Testis (tissue), 5 donors: ENCODE measurements at places on chromosomes 1 and 21. TPM values are rescaled to one million over a fixed set of nuclear protein-coding genes. Genes with fewer than 3 reads are reported as not detected.

- H3K4me3 ChIP-seq, result no peak overlapping the region
- no peak overlapping the region for H3K27ac ChIP-seq
- no peak for DNase-seq
- H3K27me3 ChIP-seq, result no peaks in the 10 kb centered on the region
- H3K36me3 ChIP-seq, result no peaks in the 10 kb centered on the region
Observed at GRCh38 chr1:12087797-12088314, 24.8 kb downstream of the TNFRSF8 start.

DNA sequence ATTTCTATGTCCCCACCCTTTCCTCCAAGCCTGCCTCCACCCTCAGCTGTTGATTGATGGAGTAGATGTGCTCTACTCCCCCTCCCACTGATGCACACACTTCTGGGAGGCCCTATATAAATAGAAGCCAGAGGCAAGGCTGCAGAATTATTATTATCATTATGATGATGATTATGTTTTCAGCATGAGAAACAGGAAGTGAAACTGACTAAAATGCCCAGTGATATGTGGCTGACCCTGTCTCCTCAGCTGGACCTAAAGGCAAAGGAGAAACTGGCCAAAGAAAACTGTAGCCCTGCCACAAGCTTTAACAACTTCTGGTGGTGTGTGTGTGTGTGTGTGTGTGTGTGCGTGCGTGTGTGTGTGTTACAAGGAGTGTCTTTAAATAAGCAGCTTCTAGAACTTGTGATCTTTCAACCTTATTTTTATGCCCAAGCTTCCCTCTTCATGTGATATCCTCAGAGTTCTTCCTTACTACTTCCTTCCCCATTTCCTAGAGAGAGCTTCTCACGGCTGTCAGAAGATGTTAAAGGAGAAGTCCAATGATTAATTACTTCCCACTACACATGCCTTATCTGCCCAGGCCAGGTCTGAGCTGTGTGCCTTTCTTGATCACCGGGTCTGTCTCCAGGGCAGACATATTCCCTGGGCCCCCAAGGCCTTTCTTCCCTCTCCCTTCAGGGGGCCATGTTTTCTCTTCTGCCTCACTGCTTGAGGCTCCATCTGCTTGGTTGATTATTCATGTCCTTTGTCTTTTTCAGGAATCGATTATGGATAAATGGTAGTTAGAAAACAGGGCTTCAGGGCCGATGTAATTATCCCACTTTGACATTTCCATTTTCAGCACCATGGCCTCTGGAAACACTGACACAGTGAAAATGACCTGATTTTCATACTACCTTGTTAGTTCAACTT lies 11.6 kb upstream of the MAPKAPK2 start:
- H3K36me3 ChIP-seq, result no peaks in the 10 kb centered on the region
- peaks cover 14% of the 10 kb centered on the region for H3K4me1 ChIP-seq
- H3K4me3 ChIP-seq, result no peak overlapping the region
- H3K27ac ChIP-seq, result no peak overlapping the region
- DNase-seq, result no peak

GRCh38 chr1:1431845-1432273 lies 3.6 kb upstream of the VWA1 start:
- peaks cover 73% of the 10 kb centered on the region for H3K4me1 ChIP-seq
- no peak for DNase-seq
- peak overlapping the region; percentile 89 for H3K27ac ChIP-seq
- H3K36me3 ChIP-seq, result no peaks in the 10 kb centered on the region
- no peak overlapping the region for H3K4me3 ChIP-seq

The C8B gene
- total RNA-seq, result 0.25 TPM

DNA sequence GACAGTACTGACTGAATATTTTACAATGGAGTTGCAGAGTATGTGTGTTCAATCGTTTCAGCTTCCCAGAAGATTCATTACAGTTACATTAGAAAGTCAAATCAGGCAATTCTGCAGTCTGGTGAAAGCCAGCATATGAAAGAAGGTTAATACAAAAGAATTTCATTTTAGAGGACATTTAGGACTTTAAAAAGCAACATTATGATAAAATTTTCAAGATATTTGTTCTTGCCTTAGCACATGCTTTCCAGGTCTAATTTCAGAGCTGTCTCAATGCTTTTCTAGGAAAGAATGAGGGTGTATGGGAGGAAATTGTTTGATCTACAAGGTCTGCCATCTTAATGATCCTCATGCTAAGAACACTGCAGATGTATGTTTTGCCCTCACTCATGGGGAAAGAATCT lies 63.2 kb downstream of the RERE start:
- H3K27me3 ChIP-seq, result no peaks in the 10 kb centered on the region
- H3K4me1 ChIP-seq, result peaks cover 4% of the 10 kb centered on the region
- DNase-seq, result no peak
- H3K27ac ChIP-seq, result no peak overlapping the region

GRCh38 chr1:10516925-10517676 lies 42.4 kb downstream of the PEX14 start:
- H3K4me1 ChIP-seq, result peaks cover 6% of the 10 kb centered on the region
- no peak overlapping the region for H3K27ac ChIP-seq
- H3K27me3 ChIP-seq, result no peaks in the 10 kb centered on the region
- H3K36me3 ChIP-seq, result no peaks in the 10 kb centered on the region

DNA sequence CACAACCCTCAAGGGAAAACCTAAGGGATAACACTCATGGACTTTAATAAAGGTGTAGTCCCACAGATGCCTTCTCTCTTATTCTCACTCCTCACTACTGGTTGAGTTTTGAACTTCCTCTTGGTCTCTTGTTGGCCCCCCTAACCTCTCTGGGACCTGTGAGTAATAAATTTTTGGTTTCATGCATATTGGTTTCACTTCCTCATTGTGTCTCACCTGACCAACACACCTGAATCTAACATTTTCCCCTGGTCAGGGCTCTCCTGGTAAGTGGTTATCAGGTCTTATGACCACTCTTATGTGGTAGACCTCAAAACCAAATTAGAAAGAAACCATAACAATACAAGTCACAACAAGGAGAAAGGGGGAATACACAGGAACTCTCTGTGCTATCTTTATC lies 60.5 kb upstream of the PRMT6 start:
- H3K36me3 ChIP-seq, result no peaks in the 10 kb centered on the region
- H3K4me1 ChIP-seq, result no peaks in the 10 kb centered on the region
- no peak overlapping the region for H3K4me3 ChIP-seq

The KCNE2 gene
- 0.37 TPM for total RNA-seq

DNA sequence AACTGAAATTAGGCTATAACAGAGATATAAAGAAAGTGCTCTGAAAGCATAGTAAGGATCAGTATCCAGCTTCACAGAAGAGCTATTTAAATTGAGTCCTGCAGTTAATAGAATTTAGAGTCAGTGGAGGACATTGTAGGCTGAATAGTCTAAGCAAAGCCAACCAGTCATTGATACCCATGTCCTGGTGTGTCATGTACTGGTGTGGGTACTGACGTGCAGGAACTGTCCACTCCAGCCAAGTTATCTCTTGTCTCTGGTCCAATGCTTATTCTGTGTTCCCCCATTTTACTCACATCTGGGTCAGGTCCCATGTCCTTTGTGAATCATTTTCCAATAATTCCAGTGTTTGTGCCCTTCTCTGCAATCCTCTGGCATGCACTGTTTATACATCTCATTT lies 90.0 kb downstream of the MACF1 start:
- no peaks in the 10 kb centered on the region for H3K36me3 ChIP-seq
- no peaks in the 10 kb centered on the region for H3K27me3 ChIP-seq
- H3K4me3 ChIP-seq, result no peak overlapping the region
- no peak overlapping the region for H3K27ac ChIP-seq
- no peaks in the 10 kb centered on the region for H3K4me1 ChIP-seq

DNA sequence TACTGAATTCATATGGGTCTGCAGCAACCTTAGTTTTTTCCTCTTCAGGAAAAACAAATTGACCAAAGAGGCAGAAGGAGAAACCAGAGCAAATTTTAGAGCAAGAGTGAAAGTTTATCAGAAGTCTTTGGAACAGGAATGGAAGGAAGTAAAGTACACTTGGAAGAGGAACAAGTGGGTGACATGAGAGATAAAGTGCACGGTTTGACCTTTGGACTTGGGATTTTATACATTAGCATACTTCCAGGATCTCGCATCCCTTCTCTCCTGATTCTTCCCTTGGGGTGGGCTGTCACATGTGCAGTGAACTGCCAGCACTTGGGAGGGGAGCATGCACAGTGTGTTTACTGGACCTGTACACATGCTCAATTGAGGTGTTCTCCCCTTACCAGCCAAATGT lies 754.8 kb upstream of the ADAMTS5 start:
- H3K4me1 ChIP-seq, result no peaks in the 10 kb centered on the region
- H3K27ac ChIP-seq, result no peak overlapping the region
- DNase-seq, result no peak
- H3K4me3 ChIP-seq, result no peak overlapping the region
- no peaks in the 10 kb centered on the region for H3K36me3 ChIP-seq
- no peaks in the 10 kb centered on the region for H3K27me3 ChIP-seq
